ENCODE measurements at places on chromosomes 1 and 21. TPM values are rescaled to one million over a fixed set of nuclear protein-coding genes. Genes with fewer than 3 reads are reported as not detected.

Gene FCRLB
- total RNA-seq = not detected

Gene LUZP1
- total RNA-seq = 42.4 TPM

Gene BTBD19
- total RNA-seq = 1.6 TPM

Gene DDR2
- total RNA-seq = 7.6 TPM

Gene SORT1
- 76.2 TPM for total RNA-seq

Gene LCE1E
- total RNA-seq = not detected

Gene CELA2A
- total RNA-seq = 3.6 TPM

Gene LCE2B
- not detected for total RNA-seq

Gene SPRR2G
- total RNA-seq = not detected

Gene TAGLN2
- total RNA-seq = 354 TPM

Gene AADACL3
- total RNA-seq = not detected

Gene CYP4Z1
- total RNA-seq = not detected

Gene CCT3
- total RNA-seq = 294 TPM
